ENCODE measurements at places on chromosomes 5 and 9. TPM values are rescaled to one million over a fixed set of nuclear protein-coding genes. Genes with fewer than 3 reads are reported as not detected.
A peak's percentile ranks its signal among the peaks of the same experiment; 100 is the strongest.

The PCDHGA11 gene
- 0.31 TPM for total RNA-seq

The PLPP7 gene
- not detected for total RNA-seq

The ZNF608 gene
- not detected for total RNA-seq

GRCh38 chr5:105677291-105677690, 1993.4 kb downstream of the EFNA5 start:
- H3K4me3 ChIP-seq, result no peak overlapping the region
- no peaks in the 10 kb centered on the region for H3K27me3 ChIP-seq
- H3K4me1 ChIP-seq, result no peaks in the 10 kb centered on the region
- no peak overlapping the region for H3K27ac ChIP-seq
- H3K36me3 ChIP-seq, result no peaks in the 10 kb centered on the region

GRCh38 chr5:128077526-128077925, 6.0 kb upstream of the SLC12A2 start:
- H3K27ac ChIP-seq, result no peak overlapping the region
- DNase-seq, result no peak
- peaks cover 27% of the 10 kb centered on the region for H3K4me1 ChIP-seq
- H3K36me3 ChIP-seq, result peaks cover 18% of the 10 kb centered on the region

DNA sequence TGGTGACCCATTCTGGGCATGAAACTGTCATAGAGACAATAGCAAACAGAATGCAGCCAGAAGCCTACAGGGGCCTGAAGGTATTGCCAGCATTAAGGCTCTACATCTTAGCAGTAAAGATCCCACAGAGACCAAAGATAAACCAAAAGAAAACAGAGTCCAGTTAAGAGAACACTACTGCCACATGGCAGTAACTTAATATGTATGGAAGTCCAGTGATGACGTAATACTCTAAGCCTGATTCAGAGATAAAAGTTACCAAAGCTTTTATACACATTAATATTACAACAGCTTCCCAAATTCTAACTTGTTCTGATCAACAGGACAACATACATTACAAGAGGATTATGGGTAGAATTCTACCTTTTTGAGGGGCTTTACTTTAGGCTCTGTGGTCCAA, 371.5 kb downstream of the PRELID2 start:
- DNase-seq, result no peak
- H3K4me3 ChIP-seq, result no peak overlapping the region
- H3K27me3 ChIP-seq, result no peaks in the 10 kb centered on the region
- no peak overlapping the region for H3K27ac ChIP-seq
- H3K36me3 ChIP-seq, result no peaks in the 10 kb centered on the region

- H3K4me1 ChIP-seq, result peaks cover 17% of the 10 kb centered on the region
- DNase-seq, result peak; percentile 53
Measured at GRCh38 chr5:141882594-141883183, 4.5 kb upstream of the PCDH1 start.

GRCh38 chr9:91042541-91042940, 240.9 kb downstream of the SYK start:
- no peaks in the 10 kb centered on the region for H3K27me3 ChIP-seq
- DNase-seq, result peak; percentile 52
- peaks cover 4% of the 10 kb centered on the region for H3K36me3 ChIP-seq
- H3K4me1 ChIP-seq, result peaks cover 65% of the 10 kb centered on the region

- no peak overlapping the region for H3K27ac ChIP-seq
- H3K36me3 ChIP-seq, result no peaks in the 10 kb centered on the region
- DNase-seq, result no peak
Measured at GRCh38 chr5:16134204-16134603, 45.4 kb downstream of the MARCHF11 start.

DNA sequence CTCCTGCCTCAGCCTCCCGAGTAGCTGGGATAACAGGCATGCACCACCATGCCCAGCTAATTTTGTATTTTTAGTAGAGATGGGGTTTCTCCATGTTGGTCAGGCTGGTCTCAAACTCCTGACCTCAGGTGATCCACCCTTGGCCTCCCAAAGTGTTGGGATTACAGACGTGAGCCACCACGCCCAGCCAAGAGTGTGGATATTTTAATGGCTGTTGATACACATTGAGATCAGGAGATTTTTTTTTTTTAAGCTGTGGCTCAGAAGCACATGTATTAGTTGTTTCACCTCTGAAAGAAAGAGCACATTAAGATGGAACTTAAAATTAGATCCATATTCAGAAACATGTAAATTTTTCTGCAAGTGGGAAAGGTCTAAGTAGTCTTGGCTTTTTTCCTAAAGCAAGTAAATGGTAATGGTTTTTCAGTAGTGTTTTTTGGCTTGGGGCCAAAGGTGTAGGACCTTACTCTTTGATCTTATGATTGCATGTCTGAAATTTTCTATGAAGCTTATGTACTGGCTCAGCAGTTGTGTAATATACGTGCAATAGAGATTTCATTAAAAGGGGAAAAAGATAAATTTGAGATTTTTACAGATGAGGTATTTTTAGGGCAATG, 9.9 kb downstream of the RBM27 start:
- no peak for DNase-seq
- peaks cover 24% of the 10 kb centered on the region for H3K4me1 ChIP-seq
- H3K27me3 ChIP-seq, result no peaks in the 10 kb centered on the region
- no peak overlapping the region for H3K27ac ChIP-seq
- H3K36me3 ChIP-seq, result peaks cover 12% of the 10 kb centered on the region

GRCh38 chr5:155556222-155556621, 542.7 kb downstream of the KIF4B start:
- H3K27ac ChIP-seq, result no peak overlapping the region
- no peaks in the 10 kb centered on the region for H3K36me3 ChIP-seq
- H3K4me3 ChIP-seq, result no peak overlapping the region
- no peak for DNase-seq
- no peaks in the 10 kb centered on the region for H3K4me1 ChIP-seq
- H3K27me3 ChIP-seq, result no peaks in the 10 kb centered on the region

DNA sequence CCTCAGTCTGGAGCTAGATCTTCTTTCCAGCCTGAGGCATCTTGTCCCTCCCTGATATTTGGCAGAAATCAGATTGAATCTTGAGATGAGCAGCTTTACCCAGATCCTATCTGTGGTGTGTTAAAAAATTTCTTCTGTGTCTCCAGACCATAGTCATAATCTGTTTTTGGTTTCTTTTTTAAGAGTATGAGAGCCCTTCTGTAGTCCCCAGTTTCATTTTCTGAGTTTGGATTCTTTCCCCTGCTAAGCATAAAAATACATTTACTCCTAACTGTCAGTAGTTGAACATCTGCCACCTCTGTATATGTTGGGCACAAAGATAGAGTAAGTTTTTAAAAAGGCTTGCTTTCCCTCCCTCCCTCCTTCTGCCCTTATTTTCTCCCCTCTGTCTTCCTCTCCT, 137.7 kb downstream of the CNTLN start:
- H3K4me1 ChIP-seq, result no peaks in the 10 kb centered on the region
- H3K4me3 ChIP-seq, result no peak overlapping the region
- H3K36me3 ChIP-seq, result no peaks in the 10 kb centered on the region
- no peak overlapping the region for H3K27ac ChIP-seq

- DNase-seq, result peak; percentile 83
- H3K4me1 ChIP-seq, result peaks cover 35% of the 10 kb centered on the region
- peak overlapping the region; percentile 95 for H3K4me3 ChIP-seq
- peak overlapping the region; percentile 95 for H3K27ac ChIP-seq
- H3K36me3 ChIP-seq, result peaks cover 7% of the 10 kb centered on the region
Measured at GRCh38 chr5:138354926-138355378, 2.5 kb downstream of the KDM3B start.

DNA sequence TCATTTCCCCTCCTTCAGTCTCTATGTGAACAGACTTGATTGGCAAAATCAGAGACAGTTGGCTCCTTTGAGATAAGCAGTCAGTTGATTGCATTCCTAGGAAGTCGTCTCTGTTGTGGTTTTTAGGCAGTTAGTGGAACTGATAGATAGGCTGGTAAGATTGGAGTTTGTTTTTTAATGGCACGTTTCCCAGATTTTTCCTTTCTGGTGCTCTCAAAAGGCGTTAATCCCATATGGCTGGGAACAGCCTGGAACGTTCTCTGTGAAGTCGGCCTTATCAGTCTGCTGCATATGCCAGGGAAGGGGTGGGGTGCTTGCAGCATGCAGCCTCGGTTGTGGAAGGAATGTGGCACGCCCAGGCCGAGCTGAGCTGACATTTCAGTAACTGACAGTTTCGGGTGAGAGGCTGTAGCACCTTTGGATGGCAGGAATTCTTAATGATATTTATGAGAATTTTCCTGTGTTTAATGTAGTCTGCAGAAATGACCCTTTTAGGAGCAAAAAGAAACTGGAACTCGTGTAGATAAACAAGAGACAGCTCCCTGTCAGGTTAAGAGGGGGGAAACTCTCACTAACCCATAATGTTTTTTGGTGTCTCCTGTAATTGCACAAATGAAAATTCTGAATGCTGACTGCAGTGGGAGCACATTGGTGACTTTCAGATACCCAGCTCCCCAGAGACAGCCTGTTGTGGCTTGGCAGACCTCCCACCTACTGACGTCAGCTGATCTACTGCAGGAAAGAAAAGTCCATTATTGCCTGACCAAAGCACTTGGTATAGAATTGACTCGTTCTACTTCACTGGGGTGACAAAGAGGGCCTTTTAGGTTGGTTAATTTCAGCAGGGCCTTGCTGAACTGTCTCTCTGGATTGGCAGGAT, 6.3 kb downstream of the SPTAN1 start:
- DNase-seq, result peak; percentile 75
- H3K27me3 ChIP-seq, result no peaks in the 10 kb centered on the region
- peaks cover 29% of the 10 kb centered on the region for H3K4me1 ChIP-seq
- H3K36me3 ChIP-seq, result peaks cover 13% of the 10 kb centered on the region
- peak overlapping the region; percentile 41 for H3K4me3 ChIP-seq

DNA sequence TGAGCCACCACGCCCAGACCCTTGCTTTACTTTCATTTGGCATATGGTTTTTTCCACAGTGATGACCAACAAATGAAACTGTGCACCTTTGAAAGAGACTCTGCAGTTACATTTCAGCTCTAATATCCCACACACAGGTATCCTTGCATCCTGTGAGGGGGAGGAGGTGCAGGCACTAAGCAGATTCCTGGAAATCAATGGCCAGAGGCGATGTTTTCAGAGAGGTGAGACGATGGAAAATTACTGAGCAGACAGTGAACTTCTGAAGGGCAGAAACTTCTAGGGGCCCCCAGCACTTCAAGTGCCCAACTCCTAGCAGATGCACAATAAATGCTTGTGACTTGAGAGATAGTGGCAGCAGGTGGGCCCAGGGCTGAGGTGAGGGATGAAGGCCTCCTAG, 29.8 kb upstream of the GNE start:
- H3K4me3 ChIP-seq, result no peak overlapping the region
- no peaks in the 10 kb centered on the region for H3K27me3 ChIP-seq
- H3K4me1 ChIP-seq, result peaks cover 2% of the 10 kb centered on the region

DNA sequence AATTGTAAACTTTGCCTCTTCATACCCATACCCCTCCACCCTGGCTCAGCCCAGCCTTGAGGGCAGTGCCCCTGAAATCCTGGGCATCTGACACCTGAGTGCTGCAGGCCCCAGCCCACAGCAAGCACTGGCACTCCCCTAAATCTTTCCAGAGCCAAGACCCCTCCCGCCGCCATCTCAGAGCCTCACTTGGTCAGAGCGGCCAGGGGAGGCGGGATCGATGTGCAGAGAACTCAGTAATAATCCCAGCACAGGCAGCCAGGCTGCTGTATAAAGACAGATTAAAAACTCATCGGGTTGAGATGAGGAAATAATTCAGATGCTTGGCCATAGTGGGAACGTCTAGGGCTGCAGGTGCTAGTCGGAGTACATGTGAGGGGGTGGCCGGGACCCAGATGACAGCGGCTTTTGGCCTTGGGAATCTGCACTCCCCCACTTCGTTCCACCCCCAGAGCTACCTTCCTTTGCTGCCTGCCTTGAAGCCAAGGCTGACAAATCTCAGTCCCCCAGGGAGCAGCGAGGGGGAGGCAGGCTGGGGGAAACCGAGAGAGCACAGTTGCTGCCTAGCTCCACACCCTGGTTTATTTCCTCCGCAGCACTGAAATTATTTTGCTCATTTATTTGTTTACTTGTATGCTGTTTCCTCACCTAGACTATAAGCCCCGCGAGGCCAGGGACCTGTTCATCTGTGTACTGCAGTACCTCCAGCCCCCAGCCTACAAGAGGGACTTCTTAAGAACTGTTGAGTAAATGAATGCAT, 19.5 kb upstream of the ARAP3 start:
- no peak for DNase-seq
- peaks cover 18% of the 10 kb centered on the region for H3K4me1 ChIP-seq
- no peaks in the 10 kb centered on the region for H3K36me3 ChIP-seq
- H3K4me3 ChIP-seq, result peak overlapping the region; percentile 82
- H3K27ac ChIP-seq, result no peak overlapping the region

DNA sequence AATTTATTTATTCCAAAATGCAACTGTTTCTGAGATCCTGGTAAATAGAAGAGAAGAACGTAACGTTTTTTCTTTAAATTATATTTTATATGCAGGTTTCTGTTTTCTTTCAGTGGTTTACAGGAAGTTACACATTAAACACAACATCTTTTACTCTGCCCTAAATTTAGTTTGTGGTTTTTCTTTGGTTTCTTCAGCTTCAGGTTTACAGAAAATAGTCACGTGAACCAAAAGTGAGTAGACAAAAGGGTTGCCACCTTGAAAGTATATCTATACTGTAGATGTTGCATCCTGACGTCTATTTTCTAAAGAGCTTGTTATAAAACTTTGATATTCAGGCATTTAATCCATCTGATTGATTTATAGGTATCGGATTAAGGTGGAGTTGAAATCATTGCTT, 1236.6 kb downstream of the MAT2B start:
- H3K4me1 ChIP-seq, result peaks cover 9% of the 10 kb centered on the region
- H3K36me3 ChIP-seq, result no peaks in the 10 kb centered on the region
- no peak overlapping the region for H3K27ac ChIP-seq
- H3K4me3 ChIP-seq, result peak overlapping the region; percentile 70

GRCh38 chr5:137283801-137284200, 215.3 kb downstream of the SPOCK1 start:
- DNase-seq, result no peak
- H3K27me3 ChIP-seq, result peaks cover 7% of the 10 kb centered on the region
- H3K4me1 ChIP-seq, result no peaks in the 10 kb centered on the region
- H3K4me3 ChIP-seq, result no peak overlapping the region

DNA sequence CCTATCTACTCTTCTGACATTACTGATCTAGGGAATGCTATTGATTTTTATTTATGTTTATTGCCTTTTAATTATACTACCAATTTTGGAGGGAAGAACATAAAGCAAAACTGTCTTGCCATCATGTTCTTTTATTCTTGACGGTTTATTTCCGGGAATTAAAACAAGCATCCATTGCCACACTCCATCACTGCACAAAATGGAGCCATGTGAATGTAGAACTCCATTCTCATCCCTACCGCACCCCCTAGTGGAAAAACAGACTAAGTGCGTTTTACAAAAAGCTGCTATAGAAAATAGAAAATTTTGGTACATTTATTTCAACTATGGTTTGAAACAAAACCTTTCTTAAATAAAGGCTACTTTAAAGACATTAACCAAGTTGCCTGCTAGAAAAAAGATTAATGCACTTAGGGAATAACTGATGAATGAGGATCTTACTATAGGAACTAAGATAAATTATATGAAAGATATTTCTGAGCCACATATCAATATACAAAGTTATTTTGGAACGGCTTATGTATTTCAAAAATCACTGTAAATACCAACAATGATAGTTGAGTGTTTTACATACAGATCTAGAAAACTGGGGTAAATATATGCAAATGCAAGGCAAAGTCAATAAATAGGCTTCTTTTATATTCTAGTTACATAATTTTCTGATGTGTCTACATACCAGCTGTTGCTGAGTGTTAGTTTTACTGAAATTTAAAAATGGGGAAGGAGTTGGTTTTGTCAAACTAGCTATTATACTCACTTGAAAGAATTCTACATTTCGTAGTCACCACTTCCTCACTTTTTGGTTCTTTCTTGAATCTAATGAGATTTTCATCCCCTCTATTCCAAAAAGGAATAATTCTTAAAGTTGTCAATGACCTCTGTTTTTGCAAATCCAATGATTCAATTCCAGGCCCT, 26.5 kb downstream of the OXCT1 start:
- peaks cover 7% of the 10 kb centered on the region for H3K4me1 ChIP-seq
- no peak overlapping the region for H3K4me3 ChIP-seq
- H3K27me3 ChIP-seq, result no peaks in the 10 kb centered on the region
- DNase-seq, result peak; percentile 77
- no peak overlapping the region for H3K27ac ChIP-seq

Data from activated CD4-positive, alpha-beta T cell treated with anti-CD3 and anti-CD28 coated beads, Interleukin-2, amount 10 ng/mL, durations not matched to agents 24 days and 14 days (primary cell).